ENCODE measurements at places on chromosomes 6 and 20.

DNA sequence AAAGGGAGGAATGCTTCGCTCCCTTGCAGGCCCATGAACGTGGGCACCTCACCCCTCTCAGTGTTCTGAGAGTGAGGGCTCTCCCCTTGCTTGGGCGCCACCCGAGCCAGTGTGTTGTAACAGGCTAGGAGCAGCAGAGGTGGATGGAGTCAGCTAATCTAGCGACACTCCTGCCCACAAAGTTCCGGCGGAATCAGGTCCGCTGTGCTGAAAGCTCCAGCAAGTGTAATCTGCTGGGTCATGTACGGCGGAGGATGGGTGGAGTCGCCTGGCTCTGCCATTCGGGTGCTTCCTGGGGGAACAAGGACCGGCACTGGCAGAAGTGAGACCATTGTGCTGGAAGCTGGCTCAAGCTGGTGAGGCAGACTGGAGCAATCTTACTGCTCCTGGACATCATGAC is 1310.1 kb downstream of the EPHA7 start:
- no peak for DNase-seq

GRCh38 chr20:18956890-18957289 is 143.3 kb downstream of the SCP2D1 start:
- DNase-seq, result no peak

DNA sequence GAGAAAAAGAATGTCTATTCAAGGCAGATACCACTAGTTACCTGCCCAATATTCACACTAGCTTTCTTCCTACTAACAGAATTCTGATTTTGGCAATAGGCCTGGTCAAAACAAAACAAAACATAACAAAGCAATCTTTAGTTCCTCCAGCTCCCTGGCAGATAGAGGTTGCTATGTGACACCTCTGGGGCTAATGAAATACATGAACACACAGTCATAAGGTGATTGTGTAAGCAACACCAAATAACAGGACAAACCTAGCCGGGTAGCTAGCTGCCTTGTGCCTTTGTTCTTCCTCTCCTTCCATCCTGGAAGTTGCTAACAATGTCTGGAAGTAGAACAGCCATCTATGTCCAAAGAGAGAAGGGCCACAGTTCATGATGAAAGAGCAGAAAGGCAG is 6.0 kb upstream of the HMGN3 start:
- DNase-seq, result no peak

DNA sequence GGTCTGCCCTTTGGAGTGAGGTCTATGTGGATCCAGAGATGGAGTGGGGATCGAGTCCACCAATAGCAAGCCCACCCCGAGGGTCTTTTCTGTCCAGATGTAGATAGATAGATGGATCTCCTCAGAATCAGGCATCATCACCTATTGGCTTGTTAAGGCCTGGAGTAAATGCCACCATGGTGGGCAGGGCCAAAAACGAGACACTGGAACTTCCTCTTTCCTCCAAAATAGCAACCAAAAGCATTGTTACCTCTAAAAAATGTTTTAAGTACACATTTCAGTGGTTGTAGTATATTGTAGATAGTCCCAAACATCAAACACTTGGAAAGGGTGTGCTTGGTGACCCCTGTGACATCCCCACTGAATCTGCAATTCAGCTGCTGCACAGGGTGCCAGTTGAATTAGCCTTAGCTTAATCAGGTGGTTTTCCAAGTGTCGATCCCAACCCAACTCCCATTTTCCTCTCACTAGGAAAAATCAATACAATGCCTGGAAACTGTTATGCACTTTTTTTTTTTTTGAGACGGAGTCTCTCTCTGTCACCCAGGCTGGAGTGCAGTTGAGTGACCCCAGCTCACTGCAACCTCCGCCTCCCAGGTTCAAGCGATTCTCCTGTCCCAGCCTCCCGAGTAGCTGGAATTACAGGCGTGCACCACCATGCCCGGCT is 35.0 kb upstream of the NELFCD start:
- no peak for DNase-seq

DNA sequence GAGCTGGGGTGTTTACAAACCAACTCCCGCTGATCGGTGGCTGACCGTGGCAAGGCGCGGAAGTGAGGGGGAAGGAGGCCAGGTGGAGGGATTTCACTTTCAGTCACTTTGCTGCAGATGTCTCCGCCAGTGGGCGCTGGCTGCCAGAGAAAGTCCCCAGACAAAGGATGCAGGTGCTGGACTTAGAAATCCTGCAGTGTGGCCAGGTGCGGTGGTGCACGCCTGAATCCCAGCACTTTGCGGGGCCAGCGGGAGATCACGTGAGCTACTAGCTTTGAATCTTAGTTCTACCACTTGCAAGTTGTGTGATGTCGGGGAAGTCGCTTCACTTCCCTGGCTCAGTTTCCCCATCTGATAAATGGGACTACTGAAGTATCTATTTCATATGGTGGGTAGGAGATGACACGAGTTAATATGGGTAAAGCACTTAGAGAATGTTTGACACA is 180.4 kb downstream of the ZNF217 start:
- DNase-seq, result peak; percentile 10

- no peak for DNase-seq
Observed at GRCh38 chr6:142908235-142908634, 36.7 kb downstream of the HIVEP2 start.

DNA sequence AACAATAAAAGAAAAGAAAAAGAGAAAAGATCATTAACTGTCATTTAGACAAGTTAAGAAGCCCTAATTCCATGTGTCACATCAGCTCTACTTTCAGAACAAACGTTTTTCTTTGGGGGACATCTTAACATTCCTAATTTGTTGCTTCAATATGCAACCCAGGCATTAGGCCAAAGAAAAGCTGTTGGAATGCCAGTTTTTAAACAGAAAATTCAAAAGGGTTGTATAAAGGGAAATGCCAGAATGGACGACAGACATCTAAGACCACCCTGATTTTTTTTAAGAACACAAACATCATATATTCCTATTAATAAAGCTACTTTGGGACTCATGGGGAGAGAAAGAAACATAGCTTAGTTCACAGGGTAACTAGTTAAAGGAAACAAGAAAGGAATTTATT is 315.0 kb downstream of the GMDS start:
- no peak for DNase-seq

- no peak for DNase-seq
Observed at GRCh38 chr20:62918147-62918546, 8.2 kb downstream of the DIDO1 start.

- DNase-seq, result no peak
Observed at GRCh38 chr6:131130554-131130940, 4.7 kb upstream of the AKAP7 start.

DNA sequence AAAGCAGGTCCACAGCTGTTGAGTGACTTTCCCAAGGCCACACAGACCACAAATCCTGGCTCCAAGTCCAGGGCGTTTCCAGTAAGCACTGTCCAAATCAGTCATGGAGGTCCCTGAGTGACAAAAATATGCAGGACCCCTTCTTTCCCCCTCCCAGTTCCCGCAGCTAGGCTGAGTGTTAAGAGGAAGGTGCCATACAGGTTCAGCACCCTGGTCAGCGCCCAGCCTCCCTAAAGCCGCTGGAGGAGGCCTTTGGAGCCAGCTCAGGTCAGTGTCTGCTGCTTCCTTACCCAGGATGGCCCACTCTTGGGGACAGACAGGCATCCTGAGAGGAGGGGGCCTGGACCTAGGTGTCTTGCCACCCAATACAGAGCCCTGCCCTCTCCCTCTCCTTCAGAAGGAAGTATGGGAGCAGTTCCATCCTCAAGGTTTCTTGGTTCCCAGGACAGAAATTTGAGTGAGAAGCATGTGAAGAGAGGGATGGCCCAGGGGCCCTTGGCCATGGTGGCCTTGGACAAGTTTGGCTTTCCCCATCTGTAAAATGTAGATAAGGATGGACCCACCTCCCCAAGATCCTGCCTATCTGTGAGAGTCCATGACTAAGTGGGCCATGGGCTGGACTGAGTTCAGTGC is 13.2 kb downstream of the TMEM74B start:
- DNase-seq, result no peak

DNA sequence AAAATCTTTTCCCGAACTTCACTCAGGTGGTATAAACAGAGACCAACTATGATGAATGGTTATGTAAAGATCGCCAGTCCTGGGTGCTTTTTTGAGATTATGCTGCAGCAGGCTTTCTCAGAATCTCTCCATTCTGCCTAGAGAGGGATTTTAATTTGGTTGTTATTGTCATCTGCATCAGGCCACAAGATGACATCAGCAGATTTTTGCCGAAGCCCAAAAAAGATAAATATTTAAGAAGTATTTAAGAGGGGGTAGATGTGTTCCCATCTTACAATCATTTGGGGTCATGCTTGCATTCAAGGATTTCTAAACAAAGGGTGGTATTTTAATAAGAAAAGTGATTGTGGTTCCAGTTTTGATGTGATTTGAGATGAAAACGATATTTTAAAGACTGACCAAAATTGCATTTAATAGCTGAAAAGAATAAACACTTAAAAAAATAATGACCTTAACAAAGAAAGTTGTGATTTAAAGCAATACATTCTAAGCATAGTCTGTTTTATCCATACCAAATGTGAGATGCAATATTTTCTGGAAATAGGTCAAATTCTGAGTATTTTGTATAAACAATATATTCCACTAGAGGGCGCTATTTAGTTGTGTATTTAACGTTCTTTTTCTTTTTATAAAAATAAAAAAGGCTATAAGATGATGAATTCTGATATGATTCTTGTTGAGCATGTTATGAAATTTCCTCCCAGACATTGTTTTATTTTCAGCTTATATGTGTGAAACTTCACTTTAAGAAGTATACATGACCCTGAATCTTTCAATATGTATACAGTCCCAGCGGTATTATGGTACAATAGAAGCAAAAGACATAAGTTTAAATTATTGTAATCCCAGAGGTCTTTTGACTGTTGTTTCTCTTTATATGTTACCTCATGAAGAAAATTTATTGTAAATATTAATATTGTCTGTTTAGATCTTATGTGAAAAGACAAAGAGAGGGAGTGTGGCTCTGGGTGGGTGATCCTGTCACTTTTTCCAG is 51.0 kb upstream of the ZFP64 start:
- peak; percentile 51 for DNase-seq

- DNase-seq, result peak; percentile 99
Observed at GRCh38 chr20:47205577-47206123, 150.8 kb downstream of the ZMYND8 start.

- peak; percentile 10 for DNase-seq
Observed at GRCh38 chr6:16471222-16471909, 233.0 kb downstream of the GMPR start.

DNA sequence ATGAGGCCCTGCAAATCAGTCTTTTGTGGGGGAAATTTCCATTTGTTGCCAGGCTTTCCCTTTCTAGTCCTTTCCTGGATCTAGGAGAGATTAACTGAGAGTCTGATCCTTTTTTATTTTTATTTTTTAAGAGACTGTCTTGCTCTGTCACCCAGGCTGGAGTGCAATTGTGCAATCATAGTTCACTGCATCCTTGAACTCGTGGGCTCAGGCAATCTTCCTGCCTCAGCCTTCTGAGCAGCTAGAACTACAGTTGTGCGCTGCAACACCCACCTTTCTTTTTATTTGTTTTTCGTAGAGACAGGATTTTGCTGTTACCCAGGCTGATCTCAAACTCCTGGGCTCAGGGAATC is 22.9 kb downstream of the OR2B2 start:
- DNase-seq, result no peak

DNA sequence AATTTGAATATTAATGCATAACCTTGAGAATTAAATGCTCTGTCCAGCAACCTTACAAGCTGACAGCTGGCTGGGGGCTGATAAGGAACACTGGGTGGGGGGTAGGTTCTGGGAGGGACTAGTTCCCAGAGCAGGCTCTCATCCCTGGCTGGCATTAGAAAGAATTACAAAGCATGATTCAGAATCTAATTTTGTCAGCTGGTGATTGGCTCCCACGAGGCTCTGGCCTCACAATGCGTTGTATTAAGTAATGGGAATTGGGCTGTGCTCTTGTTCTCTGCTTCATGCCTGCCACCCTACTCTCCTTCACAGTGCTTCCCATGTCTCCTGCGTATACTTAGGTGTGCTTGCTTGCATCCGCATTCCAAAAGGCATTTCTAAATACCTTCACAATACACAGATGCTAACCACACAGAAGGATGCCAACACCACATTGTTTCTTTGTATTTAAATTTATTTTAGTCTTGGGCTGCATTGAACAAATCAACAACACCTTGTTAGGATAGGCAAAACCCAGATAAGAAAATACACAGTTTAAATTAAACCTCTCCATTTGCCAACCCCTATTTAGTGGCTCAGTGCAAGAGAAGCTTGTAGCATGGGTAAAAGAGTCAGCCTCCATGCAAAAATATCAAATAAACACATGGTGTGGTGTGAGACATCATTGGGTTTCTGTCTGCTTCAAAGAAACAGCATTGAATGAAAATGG is 434.5 kb upstream of the JAG1 start:
- no peak for DNase-seq

DNA sequence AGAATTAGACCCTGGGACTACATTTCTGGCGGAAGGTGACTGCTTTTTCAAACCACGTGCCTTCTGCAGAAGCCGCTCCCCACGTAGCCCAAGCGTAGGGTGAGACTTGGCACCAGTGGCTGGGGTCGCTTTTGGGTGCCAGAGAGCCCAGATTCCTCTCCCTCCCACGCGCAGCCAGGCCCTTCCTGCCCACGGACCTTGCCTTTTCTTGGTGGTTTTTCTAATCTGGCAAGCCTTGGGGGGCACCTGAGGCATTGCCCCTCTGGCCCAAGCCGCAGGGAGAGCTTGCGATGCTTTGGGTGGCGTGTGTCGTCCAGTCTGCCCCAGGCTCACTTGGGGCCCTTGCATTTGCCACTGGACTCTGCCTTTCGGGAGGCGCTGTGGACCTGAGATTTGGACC is 3.3 kb downstream of the SLCO4A1 start:
- no peak for DNase-seq

GRCh38 chr6:108476376-108476775 is 84.3 kb upstream of the FOXO3 start:
- DNase-seq, result no peak

- DNase-seq, result no peak
Observed at GRCh38 chr6:89745096-89745495, 74.5 kb downstream of the MDN1 start.

GRCh38 chr6:143701349-143702234 is 23.8 kb downstream of the PHACTR2 start:
- no peak for DNase-seq

DNA sequence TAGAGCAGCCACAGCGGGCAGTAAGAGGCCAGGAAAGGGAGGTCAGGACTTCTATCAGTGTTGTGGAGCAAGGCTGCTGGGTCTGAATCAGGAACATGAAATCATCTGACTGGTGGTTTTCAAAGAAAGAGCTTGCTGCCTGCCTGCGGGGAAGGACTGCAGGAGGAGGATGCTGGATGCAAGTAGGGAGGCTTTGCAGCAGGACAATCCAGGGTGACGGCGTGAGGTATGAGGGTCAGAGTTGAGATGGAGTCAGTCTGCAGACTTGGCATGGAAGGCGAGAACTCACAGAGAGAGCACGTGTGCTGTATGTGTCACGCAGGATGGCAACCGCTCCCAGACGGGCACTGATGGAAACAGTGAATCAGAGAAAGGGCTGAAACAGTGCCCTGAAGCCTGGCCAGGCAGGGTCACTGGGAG is 59.2 kb upstream of the CD93 start:
- no peak for DNase-seq

DNA sequence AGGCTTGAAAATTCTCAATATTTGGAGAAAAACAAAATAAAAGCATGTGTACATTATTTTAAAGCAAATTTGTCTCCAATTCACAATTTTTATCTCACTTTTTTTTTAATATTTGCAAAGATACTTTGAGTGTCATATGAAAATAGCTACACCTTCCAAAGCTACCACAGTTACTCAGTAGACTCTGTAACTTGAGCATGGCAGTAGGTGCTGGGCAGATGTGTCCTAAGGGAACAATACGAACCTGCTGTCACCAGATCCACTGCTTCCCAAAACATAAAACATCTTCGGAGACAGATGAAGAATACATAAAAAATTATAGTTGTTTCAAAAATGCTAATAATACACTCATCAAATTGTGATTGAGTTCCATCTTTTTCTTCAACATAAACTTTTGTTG is 10.6 kb downstream of the WDR27 start:
- peak; percentile 30 for DNase-seq

Data from NCI-H2171 treated with DMSO at 0.1 percent for 48 hours (cell line).